Stimulated activated CD8-positive, alpha-beta memory T cell treated with anti-CD3 and anti-CD28 coated beads, Interleukin-2, amount 100 ng/mL, for 1 hour (primary cell): ENCODE measurements at places on chromosomes 1 and 21.

DNA sequence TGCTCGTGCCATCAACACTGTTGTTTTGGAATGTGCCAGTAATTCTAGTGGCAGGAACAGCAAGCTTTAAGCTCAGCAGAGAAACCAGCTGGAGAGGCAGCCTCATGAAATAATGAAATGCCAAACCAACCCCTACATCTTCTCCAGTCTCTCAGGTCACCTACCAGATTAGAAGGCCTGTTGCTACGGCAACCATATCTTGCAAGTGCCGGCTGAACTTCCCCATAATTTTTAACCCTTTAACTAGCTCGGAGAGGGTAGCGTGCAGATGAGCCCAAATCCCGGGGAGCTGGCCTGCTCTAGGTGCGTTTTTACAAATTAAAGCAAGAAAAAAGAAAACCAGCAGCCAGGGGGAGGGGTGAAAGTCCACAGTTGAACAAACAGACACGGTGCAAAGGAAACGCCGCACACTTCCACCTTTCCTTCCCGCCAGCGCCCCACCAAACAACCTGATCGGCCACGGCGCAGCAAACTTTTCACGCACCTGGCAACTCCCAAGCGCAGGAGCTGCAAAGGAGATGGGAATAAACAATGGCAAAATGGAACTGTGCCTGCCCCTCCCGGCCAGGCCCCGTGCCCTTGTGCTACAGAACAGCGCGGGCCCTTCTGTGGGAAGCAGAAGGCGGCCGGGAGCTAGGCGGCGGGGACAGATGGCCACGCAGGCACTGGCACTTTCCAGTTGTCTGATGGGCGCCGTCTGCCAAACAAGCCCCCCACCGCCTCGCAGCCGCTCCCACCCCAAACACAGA is 50.1 kb downstream of the SSBP3 start:
- no peak for DNase-seq

- no peak for DNase-seq
Measured at GRCh38 chr1:199585392-199585791, 442.1 kb upstream of the NR5A2 start.

DNA sequence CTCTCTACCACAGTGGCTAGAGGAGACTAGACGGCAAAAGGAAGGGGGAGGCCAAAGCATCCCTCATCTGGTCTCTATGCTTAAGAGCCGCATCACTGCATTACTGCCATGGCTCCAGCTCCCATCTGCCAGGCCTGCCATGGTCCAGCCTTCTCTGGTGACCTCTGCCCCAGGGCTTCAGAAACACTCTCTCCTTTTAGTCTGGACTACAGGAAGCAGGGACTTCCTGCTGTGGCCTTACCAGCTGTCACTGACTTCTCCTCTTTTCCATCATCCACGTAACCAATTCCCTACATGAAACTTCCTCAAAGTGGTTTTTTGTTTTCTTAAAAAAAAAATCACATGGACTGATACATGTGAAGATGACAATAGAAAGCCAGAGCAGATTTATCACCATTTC is 323.1 kb upstream of the NFIA start:
- no peak for DNase-seq

- no peak for DNase-seq
Measured at GRCh38 chr1:86396498-86396890, 371 bp upstream of the ODF2L start.

DNA sequence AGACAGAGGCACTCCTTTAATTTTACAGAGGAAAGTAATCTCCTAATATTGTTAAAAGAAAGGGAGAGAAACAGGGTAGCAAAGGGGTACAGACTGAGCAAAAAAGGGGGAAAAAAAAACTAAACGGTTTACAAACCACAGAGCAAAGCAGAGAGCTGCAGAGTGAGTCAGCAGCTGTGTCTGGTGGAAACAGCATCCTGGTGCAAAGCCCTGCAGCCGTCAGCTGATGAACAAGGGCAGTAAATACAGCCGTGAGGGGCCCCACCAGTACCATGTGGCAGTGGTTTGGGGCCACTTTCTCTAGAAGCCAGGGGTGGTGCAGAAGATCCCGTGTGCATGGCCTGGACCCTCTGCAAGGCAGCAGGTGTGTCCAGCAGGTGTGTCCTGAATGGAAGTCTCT is 111.3 kb downstream of the ERG start:
- DNase-seq: no peak
